ENCODE measurements at places on chromosomes 1 and 21.

DNA sequence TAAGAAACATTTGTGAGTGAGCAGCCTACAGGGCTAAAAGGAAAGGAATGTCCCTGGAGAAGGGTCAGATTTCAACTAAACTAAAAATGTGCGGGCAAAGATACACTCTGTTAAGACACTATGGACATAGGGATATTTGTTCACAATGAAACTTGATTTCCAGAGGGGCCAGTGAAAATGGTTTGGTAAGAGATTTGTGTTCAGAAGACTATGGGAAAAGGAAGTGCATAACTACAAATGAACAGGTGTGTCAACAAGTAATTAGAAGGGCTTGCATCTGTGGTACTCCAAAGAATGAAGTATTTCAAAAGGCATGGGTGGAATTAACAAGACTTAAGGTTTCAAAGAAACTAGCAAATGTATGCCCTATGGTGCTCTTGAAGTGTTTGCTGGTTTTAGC is 60.4 kb downstream of the NME7 start:
- no peak for DNase-seq

- no peak for DNase-seq
These were observed 65.2 kb upstream of the MARK1 start for GRCh38 chr1:220462752-220463151.

- DNase-seq = no peak
These were observed 1198.9 kb downstream of the PLA2G4A start for GRCh38 chr1:188027613-188028012.

DNA sequence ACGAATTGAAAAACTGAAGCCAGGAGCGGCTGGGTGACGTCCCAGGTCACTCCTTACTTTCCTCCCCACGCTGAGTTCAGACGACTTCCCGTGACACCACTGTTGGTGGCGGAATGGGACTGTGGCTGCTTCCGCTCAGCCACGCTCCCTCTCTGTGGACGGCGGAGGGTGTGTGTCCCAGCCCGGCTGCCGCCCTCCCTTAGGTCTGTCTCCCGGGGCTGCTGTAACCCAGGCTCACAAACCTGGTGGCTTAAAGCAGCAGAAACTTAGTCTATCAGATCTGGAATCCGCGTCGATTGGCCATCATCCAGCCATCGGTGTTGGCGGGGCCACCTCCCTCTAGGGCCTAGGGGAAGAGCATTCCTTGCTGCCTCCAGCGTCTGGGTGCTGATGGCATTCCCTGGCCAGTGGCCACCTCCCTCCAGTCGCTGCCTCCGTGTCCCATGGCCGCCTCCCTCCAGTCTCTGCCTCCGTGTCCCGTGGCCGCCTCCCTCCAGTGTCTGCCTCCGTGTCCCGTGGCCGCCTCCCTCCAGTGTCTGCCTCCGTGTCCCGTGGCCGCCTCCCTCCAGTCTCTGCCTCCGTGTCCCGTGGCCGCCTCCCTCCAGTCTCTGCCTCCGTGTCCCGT is 17.5 kb downstream of the TRPM2 start:
- no peak for DNase-seq

GRCh38 chr1:231432996-231433395 is 10.9 kb upstream of the EGLN1 start:
- DNase-seq = no peak

Measured in activated CD8-positive, alpha-beta memory T cell treated with anti-CD3 and anti-CD28 coated beads for 48 hours (primary cell).